ENCODE measurements at places on chromosomes 2 and 18.

GRCh38 chr2:168671932-168672331 is 130.5 kb upstream of the NOSTRIN start:
- DNase-seq: no peak

DNA sequence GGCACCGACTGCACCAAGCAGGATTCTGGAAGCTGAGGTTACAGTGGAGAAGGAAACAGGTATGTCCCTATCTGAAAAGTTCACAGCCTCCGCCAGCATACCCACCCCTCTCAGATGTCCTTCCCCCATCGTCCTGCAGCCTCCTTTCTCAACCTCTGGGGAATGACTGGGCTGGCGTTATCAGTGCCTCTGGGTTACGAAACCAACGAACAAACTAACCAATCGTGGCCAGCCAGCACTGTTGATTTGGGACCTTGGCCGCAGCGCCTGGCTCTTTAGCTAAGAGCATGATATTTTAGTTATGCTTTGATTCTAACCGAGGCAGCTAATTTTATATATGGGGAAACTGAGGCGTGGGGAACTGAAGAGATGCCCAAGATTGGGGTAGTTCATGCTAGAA is 233.0 kb downstream of the TFCP2L1 start:
- no peak for DNase-seq

DNA sequence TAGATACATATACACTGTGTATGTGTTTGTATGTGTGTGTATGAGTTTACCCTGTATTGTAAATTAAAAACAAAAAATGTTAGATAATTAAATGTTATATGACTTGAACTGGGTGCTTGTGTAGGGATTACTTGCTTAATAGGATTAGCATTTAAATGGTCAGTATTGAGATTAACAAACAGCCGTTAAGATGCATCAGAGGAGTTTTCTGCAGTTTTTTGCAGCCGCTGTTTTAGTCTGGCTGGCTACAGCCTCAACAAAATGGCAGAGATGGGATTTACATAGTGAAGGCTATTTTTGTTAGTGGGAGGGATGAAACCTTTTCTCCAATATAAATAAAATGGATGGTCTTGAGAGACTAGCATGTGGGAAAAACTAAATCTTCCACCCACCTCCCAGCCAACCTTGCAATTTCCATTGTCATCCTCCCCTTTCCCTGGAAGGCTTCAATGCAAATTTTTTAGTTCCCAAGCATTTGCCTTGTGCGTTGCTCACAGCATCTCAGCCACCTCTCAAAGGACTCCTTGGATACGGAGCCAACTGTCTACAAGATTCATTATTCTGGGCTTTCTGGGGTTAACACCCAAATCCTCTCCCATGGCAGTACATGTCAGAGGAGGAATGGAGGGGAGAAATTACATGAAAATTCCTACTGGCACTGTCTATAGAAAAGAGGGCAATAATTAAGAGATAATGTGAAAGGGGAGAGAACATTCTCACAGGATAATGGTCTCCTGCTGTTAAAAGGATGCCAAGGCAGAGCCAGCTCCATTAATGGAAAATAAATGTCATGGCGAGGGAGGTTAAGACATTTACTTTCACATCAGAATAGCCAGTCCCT is 351.9 kb downstream of the CDH2 start:
- DNase-seq: no peak

GRCh38 chr2:76731157-76731556 is 791.0 kb downstream of the LRRTM4 start:
- no peak for DNase-seq

DNA sequence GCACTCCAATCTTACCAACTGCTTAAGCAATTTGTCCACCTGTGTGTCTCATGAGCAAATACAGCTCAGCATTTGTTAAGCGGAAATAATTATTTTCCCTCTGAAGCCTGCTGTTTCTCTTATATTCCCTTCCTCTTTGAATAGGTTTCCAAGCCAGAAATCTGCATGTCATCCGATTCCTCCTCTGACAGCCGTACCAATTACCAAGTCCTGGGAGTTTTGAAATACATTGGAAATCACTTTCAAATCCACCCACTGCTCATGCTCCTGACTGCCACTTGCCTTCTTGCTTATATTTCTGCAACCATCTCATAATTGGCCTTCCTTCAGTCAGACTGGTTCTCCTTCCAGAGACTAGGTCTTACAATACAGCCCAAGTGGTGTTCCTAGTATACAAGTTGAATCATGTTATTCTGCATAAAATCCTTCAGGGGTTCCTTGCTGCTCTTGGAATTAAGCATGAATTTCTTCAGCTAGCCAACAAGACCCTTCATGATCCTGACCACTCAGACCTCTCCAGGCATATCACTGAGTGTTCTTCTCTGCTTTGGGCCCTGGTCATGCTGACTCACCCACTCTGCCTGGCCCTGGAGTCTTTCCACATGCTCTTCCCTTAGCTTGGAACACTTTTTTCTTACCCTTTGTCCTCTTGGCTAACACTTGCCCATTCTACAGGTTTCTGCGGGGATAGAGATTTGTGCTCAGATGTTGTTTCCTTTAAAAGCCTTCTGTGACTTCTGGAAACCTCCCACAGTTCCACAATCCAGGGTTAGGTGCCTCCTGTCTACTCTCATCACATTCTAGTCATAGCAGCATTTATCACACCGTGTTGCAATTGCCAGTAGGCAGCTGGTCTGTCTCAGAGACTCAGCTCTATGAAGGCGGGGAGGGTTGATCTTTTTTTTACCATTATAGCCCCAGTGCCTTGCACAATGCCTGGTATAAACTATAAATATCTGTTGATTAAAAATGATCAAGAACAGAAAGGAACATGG is 157.6 kb downstream of the ARL6IP6 start:
- no peak for DNase-seq

DNA sequence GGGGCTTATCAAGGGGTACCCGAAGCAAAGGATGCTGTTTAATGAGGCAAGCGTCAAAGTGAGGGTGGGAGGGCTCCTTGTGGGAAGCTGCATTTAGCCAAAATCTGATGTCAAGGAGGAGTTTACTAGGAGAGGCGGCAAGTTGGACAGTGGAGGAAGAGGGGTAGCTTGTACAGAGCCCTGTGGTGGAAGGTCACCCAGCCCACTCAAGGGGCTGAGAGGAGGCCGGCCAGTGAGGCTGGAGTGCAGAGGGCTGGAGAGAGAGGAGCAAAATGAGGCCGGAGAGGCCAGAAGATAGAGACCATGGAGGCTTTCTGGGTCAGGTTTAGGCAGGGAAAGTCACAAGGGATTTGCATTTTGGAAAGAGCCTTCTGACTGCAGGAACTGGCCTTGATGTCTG is 49.5 kb downstream of the ASB1 start:
- DNase-seq: no peak

GRCh38 chr2:18123577-18123976 is 245.1 kb downstream of the KCNS3 start:
- DNase-seq: no peak

- DNase-seq: peak; percentile 36
Measured at GRCh38 chr18:51051105-51051712, 21.2 kb downstream of the SMAD4 start.

GRCh38 chr2:64990876-64991275 is 1.7 kb downstream of the SLC1A4 start:
- DNase-seq: no peak

GRCh38 chr18:63342206-63342605 is 22.6 kb upstream of the BCL2 start:
- DNase-seq: no peak

DNA sequence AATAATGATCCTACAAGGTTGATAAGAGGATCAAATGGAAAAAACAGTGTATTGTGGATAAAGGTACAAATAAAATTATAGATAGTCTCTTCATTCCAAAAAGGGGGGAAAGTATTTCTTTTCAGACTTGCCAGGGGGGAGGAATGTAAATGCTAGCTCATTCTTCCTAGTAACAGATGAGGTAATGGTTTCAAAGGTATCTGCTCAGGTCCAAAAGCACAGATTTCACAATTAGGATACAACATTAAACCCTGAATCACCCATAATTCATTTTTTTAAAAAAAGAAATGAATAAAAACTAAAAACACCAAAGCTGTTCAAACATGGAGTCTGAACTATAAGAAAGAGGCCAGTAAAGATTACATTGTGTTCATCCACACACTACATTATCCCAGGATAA is 142.0 kb downstream of the ATAD2B start:
- no peak for DNase-seq

DNA sequence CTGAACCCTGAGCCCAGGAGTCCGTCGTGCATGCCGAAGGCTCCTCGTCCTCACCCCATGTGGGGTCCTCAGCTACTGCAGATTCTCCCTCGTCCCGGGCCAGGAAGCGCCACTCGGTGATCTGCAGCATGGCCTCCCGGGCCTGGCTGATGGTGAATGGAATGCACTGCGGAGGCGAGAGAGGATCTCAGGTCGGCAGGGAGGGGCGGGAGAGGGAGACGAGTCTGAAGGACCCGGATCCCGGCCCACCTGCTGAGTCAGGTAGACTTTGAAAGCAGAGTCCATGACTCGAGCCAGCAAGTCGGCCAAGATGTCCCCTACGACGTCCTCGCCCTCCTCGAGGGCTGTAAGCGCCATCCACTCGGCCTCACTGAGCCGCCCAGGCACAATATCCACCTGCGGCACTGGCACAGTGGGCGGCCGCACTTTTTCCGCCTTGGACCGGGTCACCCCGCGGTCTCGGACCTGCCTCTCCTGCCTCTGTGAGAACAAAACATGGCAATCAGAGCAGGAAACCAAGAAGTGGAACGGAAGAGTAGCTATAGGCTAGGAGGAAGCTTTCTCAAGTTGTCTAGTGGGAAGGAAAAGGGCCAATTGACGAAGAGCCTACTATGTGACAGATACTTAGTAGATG is 5.5 kb downstream of the C2orf81 start:
- DNase-seq: no peak

DNA sequence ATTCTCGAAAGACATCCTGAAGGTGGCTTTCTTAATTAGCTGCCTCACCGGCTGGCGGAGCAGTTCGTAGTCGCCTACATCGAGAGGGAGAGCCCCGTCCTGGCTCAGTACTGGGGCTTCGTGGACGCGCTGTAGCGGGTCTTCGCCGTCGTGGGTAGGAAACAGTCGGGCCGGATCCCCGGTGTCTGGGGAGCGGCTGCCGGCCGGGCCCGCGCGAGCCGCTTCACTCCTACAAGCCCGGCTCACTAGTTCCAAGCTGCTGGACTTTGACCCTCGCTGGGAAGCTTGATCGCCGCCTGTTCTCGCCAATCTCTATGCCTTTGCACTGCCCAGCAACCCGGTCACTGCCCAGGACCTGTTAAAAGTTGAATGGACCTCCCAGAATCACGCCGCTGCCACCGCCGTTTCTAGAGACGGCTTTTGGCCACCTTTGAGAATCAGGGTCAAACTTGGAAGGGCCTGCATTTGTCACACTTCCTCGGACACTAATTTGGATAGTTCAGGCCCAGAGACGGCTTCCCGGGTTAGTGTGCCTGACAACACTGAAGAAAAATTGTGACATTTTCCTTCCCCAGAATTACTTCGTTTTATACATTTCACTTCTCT is 41.4 kb upstream of the AKAIN1 start:
- DNase-seq: peak; percentile 79

- DNase-seq: peak; percentile 40
Measured at GRCh38 chr18:74836296-74837139, 238.8 kb downstream of the ZNF407 start.

- no peak for DNase-seq
Measured at GRCh38 chr2:25546852-25547251, 126.5 kb downstream of the DTNB start.

GRCh38 chr18:60100778-60101177 is 201.0 kb downstream of the PMAIP1 start:
- DNase-seq: no peak

DNA sequence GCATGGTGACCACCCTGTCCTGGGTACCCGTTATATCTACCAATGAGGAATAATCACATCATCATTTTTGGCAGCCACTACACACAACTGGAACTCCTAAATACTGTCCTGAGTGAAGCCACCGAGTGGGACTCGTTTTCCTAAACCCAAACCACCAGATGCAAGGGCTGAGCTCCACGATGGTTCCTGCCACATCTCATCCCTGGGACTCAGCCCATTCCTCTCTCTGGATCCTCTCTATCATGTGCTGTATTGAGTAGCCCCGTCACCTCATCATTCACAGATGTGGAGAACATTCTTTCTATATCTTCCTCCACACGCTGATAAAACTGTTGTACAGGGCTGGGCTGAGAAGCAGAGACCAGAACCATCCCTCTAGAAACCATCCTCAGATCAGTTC is 79.4 kb upstream of the SMAD7 start:
- no peak for DNase-seq

GRCh38 chr18:62986490-62986889 is 271.1 kb downstream of the PHLPP1 start:
- no peak for DNase-seq

DNA sequence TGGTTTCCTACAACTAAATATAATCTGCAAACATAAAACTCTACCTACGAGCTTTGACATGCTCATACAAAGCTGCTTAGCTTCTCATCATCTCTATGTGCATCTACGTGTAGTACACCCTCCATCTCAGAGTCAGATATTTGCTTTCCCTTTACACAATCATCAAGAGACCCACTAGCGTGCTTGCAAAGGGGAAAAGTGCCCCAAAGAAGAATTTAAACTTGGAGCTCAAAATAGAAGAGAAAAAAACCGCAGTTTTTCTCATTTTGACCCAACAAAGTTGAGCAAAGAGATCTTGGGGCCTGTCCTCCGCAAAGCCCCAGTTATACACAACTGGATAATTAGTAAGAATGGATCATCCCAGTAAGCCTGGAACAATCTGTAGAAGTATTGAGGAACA is 104.1 kb downstream of the PAX3 start:
- no peak for DNase-seq

DNA sequence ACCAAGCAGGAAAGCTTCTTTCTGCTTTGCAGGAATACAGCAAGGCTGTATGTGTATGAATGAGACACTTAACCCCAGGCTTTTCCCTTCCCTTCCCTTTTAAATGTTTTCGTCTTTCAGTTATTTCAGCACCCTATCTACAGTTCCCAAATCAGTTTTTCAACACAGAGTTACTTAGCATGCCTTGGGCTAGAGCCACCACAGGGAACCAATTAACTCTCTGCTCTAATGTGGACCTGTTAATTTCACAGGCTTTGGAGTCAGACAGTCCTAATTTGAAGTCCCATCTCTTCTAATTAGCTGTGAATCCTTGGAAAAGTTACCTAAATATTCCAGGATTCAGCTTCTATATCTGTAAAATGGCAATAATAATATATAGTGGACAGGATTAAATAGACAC is 89.2 kb upstream of the REG3A start:
- no peak for DNase-seq

DNA sequence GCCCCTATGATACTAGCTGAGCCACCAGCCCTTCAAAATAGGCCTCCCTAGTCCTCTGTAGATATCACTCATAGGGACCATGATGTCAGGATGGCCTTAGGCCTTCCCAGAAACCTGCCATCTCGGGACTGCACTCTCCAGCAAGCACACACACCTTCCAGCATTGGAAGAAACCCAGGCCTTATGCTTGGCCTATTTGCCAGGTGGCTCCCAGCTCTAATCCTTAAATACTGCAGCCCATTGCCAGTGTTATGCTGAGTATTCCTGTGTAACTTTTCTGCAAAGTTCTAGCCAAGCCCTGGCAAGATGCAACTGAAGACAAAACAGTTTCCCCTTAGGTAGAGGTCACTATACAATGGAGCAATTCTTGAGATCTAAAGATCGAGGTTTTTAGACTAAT is 316.5 kb downstream of the SETBP1 start:
- no peak for DNase-seq

All from mucosa of descending colon (tissue), 3 donors.